ENCODE measurements at places on chromosomes 7 and 10. TPM values are rescaled to one million over a fixed set of nuclear protein-coding genes. Genes with fewer than 3 reads are reported as not detected.
A peak's percentile ranks its signal among the peaks of the same experiment; 100 is the strongest.

DNA sequence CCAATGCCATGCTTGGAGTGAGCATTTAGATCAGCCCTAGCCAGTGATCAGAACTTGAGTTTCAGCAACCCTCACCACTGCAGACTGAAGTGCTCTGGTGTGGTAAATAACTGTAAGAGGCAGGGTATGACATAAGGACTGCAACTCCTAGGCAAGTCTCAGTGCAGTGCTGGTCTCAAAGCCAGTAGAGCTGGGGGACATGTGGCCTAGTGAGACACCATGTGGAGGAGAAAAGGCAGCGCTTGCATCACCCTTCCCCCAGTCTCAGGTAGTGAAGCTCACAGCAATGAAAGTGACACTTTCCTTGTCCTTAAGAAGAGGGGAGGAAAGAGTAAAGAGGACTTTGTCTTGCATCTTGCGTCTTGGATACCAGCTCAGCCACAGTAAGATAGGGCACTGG is 386.8 kb upstream of the POT1 start:
- no peak for DNase-seq

Gene ASB13
- 7.0 TPM for total RNA-seq

GRCh38 chr10:119806334-119807130 is 66.1 kb downstream of the MCMBP start:
- DNase-seq: no peak

- DNase-seq: peak; percentile 89
Observed at GRCh38 chr7:78099715-78100394, 301.3 kb downstream of the PHTF2 start.

GRCh38 chr7:1645476-1645875 is 24.6 kb upstream of the ELFN1 start:
- DNase-seq: no peak

Gene FAM107B
- total RNA-seq: 15.0 TPM

Gene ITIH2
- total RNA-seq: not detected

Data from M059J (cell line).